Fibroblast of villous mesenchyme (primary cell): ENCODE measurements at places on chromosomes 16 and 17.

GRCh38 chr17:83064732-83065659 lies 14.4 kb upstream of the METRNL start:
- no peak for DNase-seq

DNA sequence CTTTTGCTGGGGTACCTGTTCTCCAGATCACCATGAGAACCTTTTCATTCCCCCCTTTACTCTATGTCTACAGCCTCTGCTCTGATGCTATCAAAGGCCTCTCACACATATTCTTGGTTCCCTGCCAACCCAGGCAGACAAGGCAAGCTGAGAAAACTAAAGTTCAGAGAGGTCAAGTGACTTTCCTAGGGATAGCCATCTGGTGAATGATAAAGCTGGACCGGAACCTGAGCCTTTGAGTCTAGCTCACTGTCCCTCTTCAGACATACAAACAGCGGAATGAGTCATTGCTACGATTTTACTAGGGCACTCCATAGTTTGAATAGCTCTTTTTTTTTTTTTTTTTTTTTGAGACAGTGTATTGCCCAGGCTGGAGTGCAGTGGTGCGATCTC lies 73.3 kb downstream of the XYLT1 start:
- peak; percentile 87 for DNase-seq

GRCh38 chr16:31327646-31328225 lies 27.2 kb upstream of the ITGAX start:
- DNase-seq = no peak

DNA sequence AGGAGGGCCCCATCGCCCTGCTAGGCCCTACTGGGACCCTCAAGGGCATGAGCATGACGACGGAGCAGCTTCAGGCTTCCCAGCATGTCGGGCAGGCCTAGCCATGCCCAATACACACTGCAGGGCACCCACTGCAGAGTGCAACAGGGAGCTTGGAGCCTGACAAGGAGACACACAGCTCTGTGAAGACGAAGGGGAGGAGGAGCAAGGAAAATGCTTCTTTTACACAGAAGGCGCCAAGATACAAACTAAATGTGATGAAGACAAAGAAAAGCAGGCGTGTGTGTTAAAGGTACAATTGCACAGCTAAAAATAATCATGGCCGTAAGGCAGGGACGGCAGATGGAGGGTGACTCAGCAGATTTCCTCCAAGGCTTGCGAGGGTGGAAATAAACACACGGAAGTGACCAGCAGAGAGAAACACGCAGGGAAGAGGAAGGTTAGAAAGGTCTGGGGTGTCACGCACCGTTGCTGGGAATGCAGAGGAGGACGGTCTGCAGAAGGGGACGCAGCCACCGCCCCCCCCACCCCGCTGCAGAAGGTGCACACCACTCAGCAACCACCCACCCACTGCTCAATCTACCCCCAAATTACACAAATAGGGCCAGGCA lies 108.5 kb downstream of the ZNF778 start:
- peak; percentile 92 for DNase-seq

DNA sequence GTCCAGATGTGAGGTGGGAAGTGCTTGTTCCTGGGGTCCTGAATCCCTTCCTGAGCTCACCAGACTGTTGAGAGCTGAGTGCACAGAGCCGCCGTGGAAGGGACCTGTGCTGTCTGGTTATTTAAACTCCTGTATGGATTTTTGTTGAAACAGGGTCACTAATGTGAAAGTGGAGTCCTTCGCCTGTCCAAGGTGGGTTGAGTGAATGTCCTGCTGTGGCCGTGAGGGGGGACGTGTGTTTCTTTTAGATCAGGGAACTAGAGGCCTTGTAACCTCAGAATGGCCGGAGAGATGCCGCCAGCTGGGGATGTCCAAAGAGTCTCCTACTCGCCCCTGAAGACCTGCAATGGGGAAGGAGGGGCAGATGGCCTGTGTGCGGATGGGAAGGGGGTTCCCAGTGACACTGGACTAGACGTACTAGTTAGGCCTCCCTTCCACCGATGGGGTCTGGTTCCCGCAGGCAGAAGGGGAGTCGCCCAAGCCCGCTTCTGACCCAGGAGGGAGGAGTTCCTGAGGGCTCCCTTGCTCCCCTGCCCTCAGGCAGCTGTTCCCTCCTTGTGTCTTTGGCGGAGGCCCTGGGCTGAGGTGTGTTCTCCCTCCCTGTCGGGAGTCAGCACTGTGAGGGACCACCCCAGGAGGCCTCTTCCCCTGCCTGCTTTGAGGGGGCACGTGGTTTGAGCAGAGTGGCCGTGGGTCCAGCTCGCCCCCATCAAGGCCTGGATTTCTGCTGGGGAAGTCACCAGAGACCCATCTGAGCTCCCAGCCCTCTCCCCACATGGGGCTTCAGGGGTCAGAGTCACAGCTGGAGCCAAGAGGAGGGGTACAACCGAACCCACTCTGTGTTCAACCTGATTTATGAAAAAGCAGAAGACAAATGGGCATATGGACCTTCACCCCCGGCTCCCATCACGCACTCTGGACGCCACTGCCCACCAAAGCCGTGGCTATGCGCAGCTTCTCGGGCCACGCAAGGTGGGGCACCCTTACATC lies 30.9 kb downstream of the OR1D5 start:
- no peak for DNase-seq

GRCh38 chr17:76481071-76481655 lies 13.8 kb downstream of the AANAT start:
- DNase-seq = no peak

GRCh38 chr17:50926523-50926922 lies 60.4 kb upstream of the TOB1 start:
- no peak for DNase-seq

- DNase-seq = peak; percentile 92
Measured at GRCh38 chr17:77374170-77374936, 233.6 kb downstream of the SEC14L1 start.

DNA sequence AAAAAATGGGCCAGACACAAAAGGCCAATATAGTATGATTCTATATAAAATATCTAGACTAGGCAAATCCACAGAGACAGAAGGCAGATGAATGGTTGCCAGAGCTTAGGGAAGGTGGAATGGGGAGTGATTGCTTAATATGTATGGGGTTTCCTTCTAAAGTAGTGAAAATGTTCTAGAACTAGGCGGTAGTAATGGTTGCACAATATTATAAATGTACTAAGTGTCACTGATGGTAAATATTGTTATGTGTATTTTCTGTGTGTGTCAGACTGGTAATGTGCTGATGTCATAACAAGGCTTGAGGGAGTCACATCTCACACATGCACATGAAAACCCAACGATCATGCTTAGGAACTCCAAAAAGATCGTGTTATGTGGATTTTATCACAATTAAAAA lies 106.9 kb upstream of the SIAH1 start:
- peak; percentile 92 for DNase-seq

DNA sequence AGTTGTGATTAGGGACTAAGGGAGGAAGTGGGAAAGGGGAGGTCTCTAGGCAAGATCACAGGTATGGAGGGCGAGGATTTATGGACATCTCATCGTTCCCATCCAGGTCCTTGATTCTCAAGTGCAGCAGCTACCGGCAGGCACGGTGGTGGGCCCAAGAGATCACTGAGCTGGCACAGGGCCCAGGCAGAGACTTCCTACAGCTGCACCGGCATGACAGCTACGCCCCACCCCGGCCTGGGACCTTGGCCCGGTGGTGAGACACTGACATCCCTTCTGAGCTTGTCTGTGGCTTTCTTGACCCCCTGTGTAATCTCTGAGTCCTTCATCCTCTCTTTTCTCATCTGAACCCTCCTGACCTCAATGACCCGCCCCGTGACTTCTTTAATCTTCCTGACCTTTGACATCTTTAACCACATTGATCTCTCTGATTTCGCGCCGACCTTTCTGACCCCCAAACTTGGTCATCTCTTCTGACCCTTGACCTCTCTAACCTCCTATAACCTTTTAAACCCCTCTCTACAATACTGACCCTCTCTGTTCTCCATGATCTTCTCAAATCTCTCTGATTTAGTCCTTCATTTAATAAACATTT lies 3.8 kb downstream of the PLD2 start:
- no peak for DNase-seq

GRCh38 chr16:1159973-1160772 lies 7.3 kb downstream of the CACNA1H start:
- peak; percentile 42 for DNase-seq

DNA sequence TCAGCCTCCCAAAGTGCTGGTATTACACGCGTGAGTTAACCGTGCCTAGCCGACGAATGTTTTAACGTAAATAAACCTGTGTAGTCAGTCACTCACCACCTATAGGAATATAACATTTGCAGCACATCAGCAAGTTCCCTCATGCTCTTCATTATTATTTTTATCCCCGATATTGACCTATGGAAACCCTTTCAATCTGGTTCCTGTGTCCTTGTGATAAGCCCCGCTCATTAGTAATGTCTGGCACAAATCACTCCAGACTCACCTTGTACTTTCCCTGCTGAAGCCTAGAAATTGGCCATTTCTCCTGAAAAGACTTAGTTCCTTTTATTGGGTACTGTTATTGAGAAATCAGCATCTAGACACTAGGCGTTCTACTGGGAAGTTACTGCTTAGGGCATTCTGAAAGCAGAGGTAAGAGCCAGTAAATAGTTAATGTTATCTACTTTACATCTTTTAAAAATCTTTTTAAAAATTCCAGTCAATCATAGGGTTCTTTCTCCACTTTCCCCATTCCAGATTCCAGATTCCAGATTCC lies 1.5 kb upstream of the PHKG2 start:
- DNase-seq = no peak

- peak; percentile 65 for DNase-seq
Measured at GRCh38 chr17:40558890-40559563, 6.2 kb downstream of the CCR7 start.

GRCh38 chr16:82071421-82071820 lies 36.4 kb downstream of the HSD17B2 start:
- DNase-seq = no peak

DNA sequence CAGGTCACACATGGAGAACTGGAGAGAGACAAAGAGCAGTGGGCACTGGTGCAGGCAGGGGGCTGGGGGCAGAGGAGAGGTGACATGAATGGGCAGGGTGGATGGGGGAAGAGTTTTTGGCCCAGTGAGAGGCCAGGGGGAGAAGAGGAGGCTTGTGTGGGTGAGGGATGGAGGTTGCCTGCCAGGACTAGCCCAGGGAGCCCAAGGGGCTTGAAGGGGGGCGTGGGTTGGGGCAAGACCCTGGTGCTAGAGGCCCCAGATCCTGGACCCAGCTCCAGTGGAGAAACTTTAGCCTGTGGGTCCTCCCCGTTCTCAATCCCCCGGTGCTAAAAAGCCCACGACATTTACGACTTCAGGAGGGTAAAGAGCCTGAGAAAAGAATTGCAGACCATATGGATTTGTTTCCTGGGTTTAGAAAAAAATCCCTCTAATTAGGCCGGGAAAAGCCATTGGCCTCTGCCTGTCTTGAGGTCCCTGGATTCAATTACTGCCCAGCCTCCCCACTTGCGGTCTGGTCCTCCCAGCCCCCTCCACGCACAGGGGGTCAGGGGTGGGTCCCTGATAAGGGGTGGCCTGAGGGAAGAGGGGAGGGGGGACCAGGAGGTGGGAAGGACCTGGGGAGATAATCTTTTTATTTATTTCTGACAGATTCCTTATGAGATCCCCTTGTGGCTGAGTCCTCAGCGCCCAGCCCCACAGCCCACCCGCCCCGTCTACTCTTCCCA lies 33.0 kb downstream of the NGFR start:
- no peak for DNase-seq

DNA sequence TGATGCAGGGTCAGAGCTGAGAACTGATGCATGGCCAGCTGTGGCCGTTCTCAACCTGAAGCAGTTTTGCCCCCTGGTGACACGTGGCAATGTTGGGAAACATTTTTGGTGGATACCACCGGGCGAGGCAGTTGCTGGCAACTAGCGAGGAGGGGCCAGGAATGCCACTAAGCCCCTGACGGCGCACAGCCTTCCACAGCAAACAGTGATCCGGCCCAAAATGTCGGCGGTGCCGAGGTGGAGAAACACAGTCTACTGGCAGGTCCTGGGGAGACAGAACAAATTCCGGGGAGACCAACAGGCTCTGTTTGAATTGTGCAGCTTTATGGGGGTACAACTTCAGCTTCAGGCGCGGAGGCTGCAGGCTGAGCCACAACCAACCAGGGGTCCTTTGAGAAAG lies 8.2 kb downstream of the SLC26A11 start:
- DNase-seq = no peak

GRCh38 chr16:54805648-54806047 lies 125.0 kb upstream of the IRX5 start:
- no peak for DNase-seq

DNA sequence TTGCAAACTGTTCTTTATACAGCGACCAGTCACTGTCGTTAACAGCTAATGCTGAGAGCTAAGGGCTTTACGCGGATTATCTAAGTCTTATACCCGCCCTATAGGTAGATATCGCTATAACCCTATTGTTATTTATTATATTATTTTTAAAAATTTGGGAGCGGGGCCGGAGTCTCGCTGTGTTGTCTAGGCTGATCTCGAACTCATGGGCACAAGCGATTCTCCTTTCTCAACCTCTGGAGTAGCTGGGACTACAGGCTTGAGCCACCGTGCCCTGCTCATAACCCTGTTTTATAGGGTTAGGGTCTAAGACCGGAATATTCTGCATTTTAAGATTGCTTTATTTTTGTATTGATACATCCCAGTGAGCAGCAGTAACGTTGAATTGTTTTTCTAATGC lies 24.7 kb downstream of the DEF8 start:
- DNase-seq = no peak

DNA sequence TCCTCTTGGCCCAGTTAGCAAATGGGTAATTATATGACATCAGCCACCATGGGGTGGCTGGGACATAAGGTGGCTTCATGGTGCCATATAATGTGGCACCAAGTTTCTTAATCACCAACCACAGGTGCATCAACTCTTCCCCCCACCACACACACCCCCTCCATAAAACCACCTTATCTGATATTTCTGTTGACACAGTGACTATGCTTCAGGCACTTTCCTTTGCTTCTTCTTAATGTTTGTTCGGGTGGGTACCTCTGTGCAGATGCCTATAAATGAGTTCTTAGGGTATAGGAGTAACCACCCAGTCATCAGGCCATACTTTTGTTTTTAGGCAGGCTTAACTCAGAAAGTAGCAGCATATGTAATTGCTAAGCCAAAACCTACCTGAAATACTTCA lies 29.5 kb downstream of the RNF43 start:
- DNase-seq = no peak

DNA sequence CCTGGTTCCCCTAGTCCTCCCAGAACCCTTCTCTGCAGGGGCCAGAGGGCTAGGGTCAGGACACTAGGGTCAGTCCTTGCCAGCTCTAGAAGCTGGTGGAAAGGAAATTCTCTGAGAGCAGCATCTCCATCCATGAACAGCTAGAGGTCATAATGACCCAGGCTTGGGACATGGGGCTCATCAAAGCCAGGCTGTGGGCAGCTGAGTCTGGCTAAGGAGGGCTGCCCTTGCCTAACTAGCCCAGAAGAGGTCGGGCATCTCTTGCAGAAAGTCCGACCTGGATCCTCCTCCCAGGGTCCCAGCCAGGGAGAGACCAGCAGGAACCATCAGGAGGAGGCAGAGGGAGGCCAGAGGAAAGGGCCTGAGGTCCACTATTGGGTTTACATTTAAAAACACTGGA lies 4.3 kb downstream of the MPO start:
- no peak for DNase-seq

- DNase-seq = no peak
Measured at GRCh38 chr16:14423344-14423743, 206.7 kb downstream of the PARN start.

- no peak for DNase-seq
Measured at GRCh38 chr16:83205896-83206295, 579.1 kb downstream of the CDH13 start.

- DNase-seq = no peak
Measured at GRCh38 chr17:39933912-39934311, 6.4 kb downstream of the LRRC3C start.

- no peak for DNase-seq
Measured at GRCh38 chr17:48565925-48566710, 12.0 kb downstream of the HOXB4 start.
